Dorsolateral prefrontal cortex (tissue), 122 donors: ENCODE measurements at places on chromosomes 12 and 14.

DNA sequence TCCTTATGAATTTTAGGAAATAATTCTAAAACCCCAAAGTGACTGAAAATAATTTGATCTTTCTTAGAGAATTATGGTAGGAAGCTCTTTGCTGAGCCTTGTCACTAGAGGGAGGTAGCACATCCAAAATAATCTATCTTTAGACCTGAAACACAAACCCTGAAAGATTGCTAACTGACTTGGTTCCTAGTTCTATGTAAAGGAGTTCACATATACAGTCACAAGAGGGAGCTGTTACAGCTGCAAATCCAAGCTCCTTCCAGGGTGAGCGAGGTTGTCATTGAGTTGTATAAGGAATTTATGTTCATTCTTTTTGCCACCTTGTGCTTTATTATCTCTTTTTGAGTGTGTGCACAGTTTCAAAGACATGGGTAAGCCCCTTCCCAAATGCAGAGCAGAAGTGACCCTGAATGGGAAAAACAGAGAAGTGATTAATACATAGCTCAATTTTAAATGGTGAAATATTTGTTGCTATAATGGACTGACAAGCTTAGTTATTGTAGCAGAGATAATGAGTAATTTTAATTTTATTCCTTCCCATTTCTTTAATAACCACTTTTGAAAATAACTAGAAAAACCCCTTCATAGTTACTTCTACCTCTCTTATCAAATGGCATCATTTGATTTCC is 387.9 kb downstream of the DAD1 start:
- no peak for DNase-seq

- DNase-seq = no peak
Measured at GRCh38 chr12:90832427-90832826, 122.5 kb downstream of the CCER1 start.

GRCh38 chr12:30308010-30308717 is 387.5 kb downstream of the IPO8 start:
- no peak for DNase-seq

DNA sequence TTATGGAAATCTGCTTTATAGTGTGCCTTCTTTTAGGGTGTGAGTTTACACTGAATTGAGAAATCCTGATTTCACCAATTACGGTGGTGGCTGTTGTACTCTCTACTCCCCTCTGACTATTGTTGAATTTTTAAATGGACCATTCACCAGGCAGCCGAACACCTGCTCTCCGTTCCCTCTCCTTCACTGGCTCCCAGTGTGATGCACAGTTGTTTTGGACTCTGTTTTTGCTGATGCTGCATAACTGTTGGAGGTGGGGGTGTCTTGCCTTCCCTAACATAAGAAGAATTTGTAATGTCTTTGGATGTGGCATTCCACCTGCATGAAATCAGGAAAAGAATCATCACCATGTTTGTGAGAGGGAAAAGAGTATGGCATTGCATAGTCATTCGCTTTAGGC is 341.2 kb downstream of the SNAPC1 start:
- no peak for DNase-seq

- no peak for DNase-seq
Measured at GRCh38 chr12:132825861-132826260, 2.8 kb downstream of the GOLGA3 start.

- no peak for DNase-seq
Measured at GRCh38 chr14:92584816-92585215, 71.2 kb downstream of the RIN3 start.

- DNase-seq = no peak
Measured at GRCh38 chr12:101854747-101855146, 22.6 kb upstream of the DRAM1 start.

GRCh38 chr14:85198001-85198400 is 331.9 kb upstream of the FLRT2 start:
- DNase-seq = no peak

DNA sequence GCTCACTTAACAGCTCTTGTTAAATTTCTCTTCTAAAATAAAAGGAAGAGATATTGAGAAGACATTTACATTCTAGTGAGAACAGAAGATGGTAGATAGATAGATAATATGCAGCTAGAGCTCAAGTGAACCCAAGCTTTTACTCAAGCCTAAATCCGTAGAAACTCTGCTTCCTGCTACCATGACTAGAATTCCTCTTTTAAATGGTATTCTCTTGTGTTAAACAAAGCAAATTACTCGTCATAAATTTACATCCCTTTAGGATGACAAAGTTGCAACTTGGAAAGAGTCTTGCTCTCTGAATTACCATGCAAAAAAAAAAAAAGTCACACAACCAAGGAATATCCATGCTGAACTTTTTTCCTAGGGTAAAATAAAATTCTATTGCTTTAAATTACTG is 160.7 kb upstream of the LRFN5 start:
- no peak for DNase-seq

- no peak for DNase-seq
Measured at GRCh38 chr12:122975790-122976647, 975 bp downstream of the OGFOD2 start.

DNA sequence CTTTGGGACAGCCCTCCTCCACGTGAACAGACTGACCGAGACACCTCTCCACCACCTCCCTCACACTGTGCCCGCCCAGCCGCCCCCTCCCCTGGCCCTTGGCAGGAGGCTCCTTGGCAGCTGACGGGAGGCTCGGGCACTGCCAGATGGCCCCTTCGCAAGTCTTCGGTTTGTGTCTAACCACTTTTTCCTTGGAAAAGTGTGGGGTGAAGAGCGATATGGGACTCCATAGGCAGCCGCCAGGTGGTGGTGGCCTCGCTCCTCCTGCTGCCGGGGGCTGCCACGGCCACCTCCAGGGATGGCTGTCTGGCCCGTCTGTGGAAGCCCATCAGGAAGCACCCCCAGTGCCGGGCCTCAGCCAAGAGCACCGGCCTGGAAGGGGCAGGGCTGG is 58.7 kb downstream of the LRCOL1 start:
- peak; percentile 51 for DNase-seq

DNA sequence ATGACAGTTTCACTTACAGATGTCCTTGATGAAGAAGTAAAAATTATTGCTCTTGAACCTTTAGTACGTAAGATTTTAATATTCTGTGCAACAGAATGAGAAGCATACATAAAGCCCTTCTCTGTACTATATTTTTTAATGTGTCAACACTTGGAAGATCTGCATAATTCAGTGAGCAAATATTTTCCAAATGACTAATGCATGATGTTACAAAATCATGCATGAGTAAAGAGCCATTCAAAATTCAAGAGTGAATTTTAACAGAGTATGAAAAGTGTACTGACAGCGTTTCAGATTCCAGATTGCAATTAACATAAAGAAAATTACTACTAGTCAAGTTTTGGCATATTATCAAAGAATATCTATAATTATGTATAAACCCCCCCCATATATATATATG is 101.4 kb upstream of the BBS10 start:
- no peak for DNase-seq

DNA sequence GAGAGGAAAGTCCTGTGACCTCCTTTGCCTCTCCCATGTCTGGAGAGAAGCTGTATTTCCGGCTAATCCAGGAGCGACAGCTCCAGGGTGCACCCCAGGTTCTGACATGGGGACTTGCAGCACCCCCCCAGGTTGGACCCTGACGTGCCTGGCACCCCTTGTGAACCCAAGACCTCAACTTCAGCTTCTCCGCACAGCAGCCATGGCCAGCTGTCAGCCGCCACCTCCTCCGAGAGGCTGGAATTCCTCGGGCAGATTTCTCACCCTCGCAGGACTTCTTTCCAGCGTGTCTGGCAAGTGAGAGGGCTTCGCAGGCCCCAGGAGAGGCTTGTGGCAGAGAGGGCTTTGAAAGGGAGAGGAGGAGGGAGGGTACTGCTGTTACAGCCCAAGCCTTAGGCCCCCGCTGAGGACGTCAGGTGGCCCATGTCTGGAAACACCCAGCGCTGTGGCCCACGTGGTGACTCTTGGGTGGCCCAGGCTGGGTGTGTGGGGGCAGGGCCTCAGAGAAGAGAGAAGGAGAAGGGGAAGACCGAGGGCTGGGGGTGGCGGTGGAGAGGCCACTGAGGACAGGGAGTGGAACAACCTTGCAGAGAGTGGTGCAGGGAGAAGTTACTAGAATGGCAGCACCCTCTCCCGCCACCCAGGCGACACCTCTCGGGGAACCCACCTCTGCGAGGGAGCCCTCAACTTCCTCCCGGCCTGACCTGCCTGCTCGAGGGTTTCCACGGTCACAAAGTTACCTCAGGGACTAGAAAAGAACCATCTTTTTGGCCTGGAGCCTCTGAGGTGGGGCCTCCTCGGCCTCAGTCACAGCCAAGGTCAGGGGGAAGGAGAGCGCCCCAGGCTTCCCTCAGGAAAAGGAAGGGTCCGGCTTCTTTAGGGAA is 11.7 kb upstream of the RPS6KL1 start:
- DNase-seq = no peak

DNA sequence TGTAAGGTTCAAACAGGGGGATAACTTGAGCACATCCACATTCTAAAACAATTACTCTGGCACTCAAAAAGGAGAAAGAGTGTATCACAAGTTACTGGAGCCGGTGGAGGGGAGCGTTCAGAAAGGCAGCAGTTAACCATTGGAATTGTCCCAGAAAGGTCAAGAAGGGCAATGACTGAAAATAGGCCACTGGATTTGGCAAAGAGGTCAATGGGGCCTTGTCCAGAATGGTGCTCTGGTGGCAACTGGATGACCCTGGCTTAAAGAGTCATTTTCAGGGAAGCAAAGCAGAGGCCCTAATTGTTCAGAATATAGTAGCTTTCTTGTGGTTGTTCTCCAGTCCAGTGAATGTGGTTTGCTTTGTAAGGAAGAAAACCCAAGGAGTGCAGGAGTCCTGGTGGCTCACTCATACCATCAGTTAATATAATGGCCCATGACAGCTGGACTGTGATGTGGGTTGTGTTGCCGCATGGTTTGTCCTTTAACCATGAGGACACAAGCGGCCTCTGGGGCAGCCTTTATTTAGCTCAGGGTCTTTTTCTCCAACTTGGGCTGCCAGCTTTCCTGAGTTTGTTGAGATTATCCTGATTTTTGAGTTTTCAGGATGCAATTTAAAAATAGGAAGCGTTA is 142.8 kb upstream of the PELI2 start:
- no peak for DNase-seq

- no peak for DNase-seq
Measured at GRCh38 chr14:85538636-85539035, 8.7 kb downstream of the FLRT2 start.

- DNase-seq = peak; percentile 73
Measured at GRCh38 chr14:22852940-22853767, 16.8 kb downstream of the MMP14 start.

GRCh38 chr14:25049568-25050268 is at the start of gene STXBP6:
TSS of gene STXBP6 (minus strand) at chr14:25050147. CDS start at chr14:24974818, 75,329 bp downstream.
- peak; percentile 83 for DNase-seq

DNA sequence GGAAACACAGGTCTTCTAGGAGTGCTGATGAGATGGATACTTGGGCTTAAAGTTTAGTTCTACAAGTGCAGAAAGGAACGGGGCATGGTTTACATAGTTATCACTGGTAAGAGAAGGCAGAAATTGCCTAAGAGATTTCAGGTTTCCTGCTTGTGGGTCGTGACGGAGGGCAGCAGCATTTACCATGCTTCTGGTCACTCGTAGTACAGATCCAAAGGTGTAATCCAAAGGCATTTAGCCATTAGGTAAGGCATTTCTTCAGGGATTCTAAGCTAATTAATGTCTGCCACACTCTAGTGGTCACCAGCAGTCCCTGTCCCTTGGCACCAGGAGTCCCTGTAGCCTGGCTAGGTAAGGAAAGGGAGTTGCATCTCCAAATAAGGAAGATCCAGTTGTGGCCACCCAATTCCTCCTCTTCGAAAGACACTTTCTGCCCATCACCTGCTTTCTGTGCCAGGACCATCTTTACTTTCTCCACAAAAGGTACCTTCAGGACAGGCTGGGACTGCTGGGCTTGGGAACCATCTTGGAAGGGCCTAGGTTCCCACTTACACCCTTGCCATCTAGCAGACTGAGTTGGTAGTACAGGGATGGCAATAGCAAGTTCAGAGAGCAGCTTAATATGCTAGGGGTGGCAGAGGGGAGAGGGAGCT is 1.5 kb downstream of the GSTZ1 start:
- no peak for DNase-seq

GRCh38 chr12:29710104-29710503 is 73.6 kb downstream of the TMTC1 start:
- DNase-seq = peak; percentile 62

GRCh38 chr12:18239526-18239925 is 21.8 kb upstream of the PIK3C2G start:
- no peak for DNase-seq

DNA sequence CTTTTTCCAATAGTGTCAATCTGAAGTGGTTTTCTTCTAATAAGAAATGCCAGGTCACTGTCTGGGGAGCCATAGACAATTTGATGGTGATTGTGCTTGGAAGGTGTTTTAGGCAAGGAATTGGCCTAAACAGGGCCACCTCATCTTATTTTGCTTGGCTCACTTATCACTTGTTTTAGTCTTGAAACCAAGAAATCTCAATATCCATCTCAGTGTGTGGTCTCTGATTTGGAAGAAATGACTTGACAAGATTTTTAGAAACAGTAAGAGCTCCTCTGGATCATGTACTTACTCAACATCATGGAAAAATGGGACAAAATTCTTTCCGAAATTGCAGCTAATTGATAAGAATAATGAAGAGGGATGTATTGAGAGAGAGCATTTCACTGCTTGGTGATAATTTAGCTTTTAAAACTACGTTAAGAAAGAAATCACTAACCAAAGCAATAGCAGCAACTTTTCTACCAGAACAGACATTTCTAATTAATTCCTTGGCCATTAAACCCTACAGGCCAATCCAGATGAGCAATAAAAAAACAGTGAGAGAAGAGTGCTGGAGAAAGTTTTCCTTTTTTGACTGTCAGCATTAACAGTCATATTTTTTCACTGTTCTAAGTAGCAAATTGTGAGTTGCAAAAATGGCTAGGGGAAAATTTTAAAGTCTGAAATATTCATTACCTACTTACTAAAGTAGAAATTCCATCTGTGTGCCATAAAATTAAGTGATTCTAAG is 157.3 kb downstream of the AEBP2 start:
- no peak for DNase-seq

DNA sequence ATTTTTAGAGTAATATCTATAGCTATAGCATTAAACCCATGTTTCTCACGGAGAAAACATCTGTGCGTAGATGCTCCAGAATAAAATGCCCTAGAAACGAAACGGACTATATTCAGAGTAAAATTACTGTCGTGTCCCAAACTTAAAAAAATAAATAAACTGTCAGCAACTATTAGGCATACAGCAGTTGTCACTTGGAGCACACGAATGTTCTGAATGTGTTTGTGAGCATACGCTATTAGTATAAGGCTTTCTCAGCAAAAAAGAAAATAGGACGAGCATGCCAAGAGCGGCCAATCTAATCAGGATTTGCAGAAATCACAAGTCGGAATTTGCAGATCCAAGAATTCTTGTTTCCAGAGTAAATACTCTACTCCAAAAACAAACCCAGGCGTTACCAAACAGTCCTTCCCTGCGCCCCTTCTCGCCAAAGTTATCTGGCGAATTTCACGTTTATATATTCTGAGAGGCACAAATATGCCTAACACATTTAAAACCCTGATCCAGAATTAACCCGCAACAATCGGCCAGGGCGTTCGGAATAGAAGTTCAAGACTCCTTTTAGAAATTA is 836 bp downstream of the PTPN21 start:
- DNase-seq = no peak

DNA sequence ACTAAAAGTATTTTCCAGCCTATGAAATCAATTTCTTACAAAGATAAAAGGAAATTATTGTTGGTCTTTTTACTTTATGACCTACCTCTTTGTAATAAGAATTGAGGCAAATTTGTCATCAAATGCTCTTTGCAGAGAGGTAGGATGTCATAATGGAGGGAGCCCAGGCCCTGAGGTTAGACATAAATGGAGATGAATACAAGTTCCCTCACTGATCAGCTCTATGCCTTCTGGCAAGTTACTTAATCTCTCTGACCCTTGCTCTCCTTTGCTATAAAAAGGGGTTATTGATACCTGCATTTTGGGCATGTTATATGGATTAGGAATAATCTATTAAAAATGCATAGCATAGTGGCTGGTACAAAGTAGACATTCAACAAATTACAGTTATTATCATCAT is 146.9 kb upstream of the KRR1 start:
- no peak for DNase-seq
